Esophagus mucosa (tissue), 1 donor: ENCODE measurements at places on chromosomes 3 and 15. TPM values are rescaled to one million over a fixed set of nuclear protein-coding genes. Genes with fewer than 3 reads are reported as not detected.

The ABCC5 gene
- total RNA-seq = 35.8 TPM

- no peak for ATAC-seq
Observed at GRCh38 chr15:40722934-40723333, 28.0 kb downstream of the RAD51 start.

The GOLGA8J gene
- total RNA-seq = 0.20 TPM

DNA sequence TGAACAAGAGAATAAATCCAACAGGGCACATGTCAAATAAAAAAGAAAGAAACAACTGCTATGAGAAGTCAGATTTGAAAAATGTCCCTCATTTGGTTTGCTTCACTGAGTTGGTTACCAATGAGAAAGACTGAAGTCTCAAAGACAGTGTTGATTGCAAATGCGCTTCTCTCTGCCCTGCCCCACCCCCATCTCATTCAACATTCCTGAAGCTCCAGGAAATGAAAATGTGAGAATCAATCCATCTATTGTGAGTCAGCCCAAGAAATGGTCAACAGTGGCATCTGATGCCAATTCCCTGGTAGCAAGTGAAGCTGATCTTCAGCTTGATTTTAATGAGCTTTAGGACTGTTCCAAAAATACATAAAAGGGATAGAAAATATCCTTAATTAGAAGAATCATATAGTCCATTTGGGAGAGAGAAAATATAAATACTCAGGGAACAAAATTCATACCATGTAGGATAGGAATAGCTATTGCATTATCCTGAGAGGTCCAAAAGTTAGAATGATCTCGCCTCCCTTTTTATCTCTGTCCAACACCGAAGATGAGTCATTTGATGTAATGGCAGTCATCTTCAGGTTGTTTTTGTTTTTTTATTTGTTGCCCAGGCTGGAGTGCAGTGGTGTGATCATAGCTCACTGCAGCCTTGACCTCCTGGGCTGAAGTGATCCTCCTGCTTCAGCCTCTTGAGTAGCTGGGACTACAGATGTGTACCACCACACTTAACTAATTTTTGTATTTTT is 200.3 kb upstream of the UMPS start:
- no peak for ATAC-seq

GRCh38 chr15:69158201-69158842 is 2.1 kb upstream of the GLCE start:
- ATAC-seq = no peak

DNA sequence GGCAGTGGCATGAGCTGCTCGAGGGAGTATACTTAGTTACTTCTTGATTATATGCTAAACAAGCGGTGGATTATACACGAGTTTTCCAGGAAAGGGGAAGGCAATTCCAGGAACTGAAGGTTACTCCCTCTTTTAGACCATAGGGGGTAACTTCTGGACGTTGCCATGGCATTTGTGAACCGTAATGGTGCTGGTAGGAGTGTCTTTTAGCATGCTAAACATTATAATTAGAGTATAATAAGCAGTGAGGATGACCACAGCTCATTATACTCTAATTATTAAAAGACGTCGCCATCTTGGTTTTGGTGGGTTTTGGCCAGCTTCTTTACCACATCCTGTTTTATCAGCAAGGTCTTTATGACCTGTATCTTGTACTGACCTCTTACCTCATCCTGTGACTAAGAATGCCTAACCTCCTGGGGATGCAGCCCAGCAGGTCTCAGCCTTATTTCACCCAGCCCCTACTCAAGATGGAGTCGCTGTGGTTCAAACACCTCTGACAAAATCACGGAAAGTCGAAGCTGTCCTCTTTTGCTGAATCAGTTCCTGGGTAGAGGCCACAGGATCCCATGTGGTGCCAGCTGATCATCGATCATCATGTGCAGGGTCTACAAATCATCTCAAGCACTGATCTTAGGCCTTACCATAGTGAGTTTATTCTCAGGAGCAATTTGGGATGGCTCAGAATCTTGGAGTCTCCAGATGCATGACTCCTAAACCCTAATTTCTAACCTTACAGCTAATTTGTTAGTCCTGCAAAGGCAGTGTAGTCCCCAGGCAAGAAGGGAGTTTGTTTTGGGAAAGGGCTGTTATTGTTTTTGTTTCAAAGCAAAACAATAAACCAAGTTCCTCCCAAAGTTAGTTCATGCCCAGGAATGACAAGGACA is 149.1 kb downstream of the TJP1 start:
- no peak for ATAC-seq
